NCI-H1436 (cell line): ENCODE measurements at places on chromosomes 5 and 9.
A peak's percentile ranks its signal among the peaks of the same experiment; 100 is the strongest.

GRCh38 chr9:133470427-133470924 lies 8.4 kb downstream of the SLC2A6 start:
- DNase-seq: no peak

GRCh38 chr5:110264661-110265060 lies 461.8 kb downstream of the TMEM232 start:
- no peak for DNase-seq

DNA sequence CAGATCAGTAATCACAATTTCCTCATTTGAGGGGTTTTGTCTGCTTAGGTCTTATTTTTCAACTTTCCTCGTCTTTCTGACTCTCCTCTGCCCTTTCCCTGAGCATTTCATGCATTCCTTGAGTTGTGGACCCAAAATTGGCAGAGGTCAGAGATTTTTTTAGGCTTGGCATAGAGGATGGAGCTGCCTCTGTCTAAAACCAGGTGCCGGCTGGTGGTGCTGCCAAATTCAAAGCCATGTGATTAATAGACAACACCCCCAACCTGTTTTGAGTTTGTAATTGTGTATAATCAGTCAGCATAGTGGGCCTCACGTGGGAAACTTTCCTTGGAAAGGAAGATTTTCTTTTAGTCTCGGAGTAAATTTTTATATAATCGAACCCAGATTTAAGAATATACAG lies 39.6 kb downstream of the TJP2 start:
- no peak for DNase-seq

- no peak for DNase-seq
These were observed 67.0 kb downstream of the ZNF366 start for GRCh38 chr5:72440207-72440638.

- peak; percentile 70 for DNase-seq
These were observed 440.1 kb upstream of the ADAMTS16 start for GRCh38 chr5:4700069-4700468.

DNA sequence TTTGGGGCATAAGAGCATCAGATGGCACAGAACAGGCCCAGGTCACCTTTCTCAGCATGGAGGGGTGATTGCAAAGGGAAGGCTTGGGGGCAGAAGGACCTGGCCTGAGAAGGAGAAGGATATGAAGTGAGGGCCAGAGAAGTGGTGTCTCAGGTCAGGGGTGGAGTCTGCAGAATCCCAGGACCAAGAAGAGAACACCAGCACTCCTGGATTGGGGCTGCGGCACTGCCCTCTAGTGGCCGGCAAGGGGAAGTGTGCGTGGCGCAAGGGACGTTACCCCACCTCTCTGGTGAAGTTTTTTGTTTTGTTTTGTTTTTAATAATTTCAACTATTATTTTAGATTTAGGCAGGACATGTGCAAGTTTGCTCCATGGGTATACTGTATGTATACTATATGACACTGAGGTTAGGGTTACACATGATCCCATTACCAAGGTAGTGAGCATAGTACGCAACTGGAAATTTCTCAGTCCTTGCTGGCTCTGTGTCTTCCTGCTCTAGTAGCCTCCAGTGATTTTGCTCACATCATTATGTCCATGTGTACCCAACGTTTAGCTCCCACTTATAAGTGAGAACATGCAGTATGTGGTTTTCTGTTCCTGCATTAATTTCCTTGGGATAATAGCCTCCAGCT lies 1548.6 kb downstream of the EFNA5 start:
- DNase-seq: no peak

GRCh38 chr5:92695123-92696003 lies 885.7 kb downstream of the NR2F1-AS1 start:
- no peak for DNase-seq

- DNase-seq: no peak
These were observed 53.7 kb downstream of the MTMR12 start for GRCh38 chr5:32259033-32259432.

DNA sequence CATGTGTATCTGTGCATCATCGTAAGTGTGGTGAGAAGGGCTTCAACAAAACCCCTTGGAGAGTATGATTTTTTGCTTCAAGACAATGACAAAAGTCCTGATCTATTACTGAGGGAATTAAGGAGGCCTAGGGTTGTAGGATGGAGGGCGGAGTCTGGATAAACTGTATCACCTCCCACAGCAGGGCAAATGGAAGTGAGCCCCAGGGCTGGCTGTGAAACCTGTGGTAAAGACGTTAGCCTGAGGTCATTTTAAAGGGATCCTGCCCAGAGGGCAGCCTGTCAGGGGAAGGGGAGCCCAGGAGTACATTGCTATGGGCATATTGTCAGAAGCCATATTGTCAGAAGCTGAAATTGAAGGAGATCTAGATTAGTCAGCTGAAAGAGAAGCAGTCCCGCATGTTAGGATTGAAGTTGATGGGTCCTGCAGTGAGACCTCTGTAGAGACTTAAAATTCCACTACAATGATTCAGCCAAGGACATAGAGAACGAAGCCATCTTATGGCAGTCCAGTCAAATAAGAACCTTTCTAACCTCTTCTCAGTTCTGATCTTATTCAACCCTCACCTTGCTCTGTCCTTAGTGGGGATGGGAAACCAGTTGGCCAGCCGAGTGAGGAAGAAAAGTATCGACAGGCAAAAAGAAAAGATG lies 26.9 kb downstream of the ADGRV1 start:
- DNase-seq: no peak

DNA sequence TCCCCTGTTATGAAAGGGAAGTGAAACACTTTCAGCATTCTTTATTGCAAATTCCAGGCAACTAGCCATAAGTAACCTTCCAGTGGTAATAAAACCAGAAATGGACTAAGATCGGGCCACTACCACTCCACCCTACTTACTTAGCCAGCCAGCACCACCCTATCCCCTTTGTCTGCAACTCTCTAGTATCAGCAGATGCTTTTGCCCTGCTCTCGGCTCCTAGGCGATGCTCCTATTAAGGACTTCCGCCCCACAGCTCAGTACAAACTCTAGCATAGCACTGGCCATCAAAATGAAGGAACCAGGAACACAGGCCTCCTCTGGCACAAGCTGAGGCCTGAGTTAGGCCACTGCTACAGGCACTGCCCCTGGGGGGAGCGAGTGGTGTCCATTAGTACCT lies 81.2 kb downstream of the GLDC start:
- no peak for DNase-seq
